ENCODE measurements at places on chromosomes 4 and X.
A peak's percentile ranks its signal among the peaks of the same experiment; 100 is the strongest.

DNA sequence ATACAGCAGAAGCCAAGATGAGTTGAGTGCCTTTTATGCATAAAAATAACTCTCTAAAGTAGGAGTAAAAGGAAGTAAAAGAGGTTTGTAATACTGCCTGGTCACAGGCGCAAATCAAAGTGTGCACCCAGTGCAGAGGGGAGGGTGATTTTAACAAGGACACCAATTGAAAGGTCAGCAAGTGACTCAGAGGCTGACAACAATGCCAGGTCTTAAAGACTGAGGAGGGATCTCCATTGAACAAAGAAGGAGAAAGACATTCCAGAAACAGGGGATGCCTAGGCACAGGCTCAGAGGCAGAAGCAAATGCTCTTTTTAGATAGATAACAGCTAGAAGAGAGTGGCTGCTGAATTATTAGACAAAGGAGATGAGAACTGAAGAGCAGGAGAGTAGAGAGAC lies 297.4 kb upstream of the VCX start:
- DNase-seq: no peak

GRCh38 chr4:67684839-67685531 lies 16.0 kb downstream of the UBA6 start:
- no peak for DNase-seq

- DNase-seq: no peak
Measured at GRCh38 chr4:18390655-18391353, 369.2 kb upstream of the LCORL start.

DNA sequence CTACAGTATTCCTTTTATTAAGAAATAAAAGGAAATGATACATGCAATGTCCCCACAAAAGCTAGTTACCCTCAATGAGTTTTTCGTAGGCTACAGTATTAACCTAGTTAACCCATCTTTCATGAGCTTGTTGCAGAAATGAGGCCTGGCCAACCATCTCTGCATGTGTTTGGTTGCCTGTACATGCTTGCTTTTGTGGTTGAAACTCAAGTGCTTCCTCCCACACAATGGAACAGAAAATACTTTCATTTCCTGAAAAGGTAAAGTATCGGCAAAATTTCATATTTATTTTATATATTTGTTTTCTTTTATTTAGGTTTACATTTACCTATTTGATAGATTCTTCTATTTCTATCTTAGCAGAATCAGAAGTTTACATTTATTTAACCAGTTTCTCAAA lies 214.6 kb upstream of the FAM241A start:
- no peak for DNase-seq

DNA sequence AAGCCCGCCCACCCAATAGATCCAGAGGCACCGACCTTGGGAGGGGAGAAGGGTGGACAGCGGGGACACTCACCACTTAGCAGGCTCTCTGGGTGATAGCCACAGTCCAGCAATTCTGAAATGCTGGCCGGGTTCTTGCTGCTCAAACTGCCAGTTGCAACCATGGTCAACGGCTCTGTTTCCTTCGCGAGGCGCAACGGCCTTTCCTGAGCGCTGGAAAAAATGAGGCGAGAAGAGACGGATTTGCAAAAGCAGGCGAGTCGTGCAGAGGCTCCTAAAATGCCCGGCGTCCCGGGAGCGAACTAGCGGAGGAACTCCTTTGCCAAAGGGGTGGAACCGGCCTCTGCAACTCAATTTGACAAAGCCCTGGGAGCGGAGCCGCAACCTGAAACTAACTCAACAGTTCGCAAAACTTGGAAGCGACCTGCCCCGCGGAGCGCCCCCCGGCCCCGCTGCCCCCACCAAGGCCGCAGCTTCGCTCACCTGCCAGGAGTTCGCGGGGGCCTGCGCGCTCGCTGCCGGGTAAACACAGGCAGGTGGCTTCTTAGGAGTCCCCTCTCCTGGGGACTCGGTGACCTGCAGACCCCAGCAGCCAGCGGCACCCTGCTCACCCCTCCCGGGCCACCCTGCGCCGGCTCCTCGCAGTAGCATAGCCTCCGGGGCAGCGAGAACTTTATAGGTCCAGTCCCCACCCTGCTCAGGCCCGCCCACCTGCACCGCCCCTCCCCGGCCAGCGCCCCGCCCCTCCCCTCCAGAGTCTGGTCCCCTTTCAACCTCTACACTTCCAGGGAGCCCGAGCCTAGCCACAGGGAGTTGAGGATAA lies at the start of gene DDIT4L:
TSS of gene DDIT4L (minus strand) at position 649 of the 823 bp plus-strand sequence. CDS start at position 164, 485 bp downstream.
- DNase-seq: no peak

- no peak for DNase-seq
Measured at GRCh38 chrX:7269991-7270390, 122.0 kb upstream of the PUDP start.

DNA sequence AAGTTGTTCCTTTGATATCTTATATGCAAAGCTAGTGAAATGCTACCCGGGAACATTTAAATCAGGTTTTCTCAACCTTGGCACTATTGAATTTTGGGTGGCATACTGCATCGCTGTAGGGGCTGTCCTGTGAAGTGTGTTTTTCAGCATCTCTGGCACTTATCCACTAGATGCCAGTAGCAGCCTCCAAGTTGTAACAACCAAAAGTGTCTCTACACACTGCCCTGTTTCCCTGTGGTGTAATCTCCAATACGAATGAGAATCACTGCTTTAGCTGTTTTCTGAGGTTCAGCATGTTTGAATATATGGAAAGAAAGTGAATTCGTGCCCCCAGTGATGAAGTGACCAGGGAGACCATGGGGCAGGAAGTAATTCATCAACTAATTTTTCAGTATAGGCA lies 551.6 kb upstream of the PRKX start:
- no peak for DNase-seq

DNA sequence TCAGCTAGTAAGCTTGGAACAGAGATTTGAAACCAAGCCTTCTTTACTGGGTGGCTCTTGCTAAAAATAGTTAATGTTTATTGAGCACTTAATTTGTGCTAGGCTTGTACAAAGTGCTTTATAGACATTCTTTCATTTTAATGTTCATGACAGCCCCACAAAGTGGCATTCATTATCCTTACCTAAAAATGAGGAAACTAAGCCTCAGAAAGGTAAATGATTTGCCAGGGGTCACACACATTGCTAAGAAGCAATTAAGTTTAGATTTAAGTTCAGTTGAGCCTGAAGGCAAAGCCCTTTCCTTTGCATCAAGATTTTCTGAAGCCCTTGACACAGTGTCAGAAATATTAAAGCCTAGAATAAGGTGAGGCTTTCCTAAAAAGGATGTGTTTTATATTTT lies 327.5 kb upstream of the FGF13 start:
- DNase-seq: no peak

GRCh38 chrX:21632027-21632426 lies 26.1 kb downstream of the KLHL34 start:
- no peak for DNase-seq

- DNase-seq: no peak
Measured at GRCh38 chr4:55854129-55854528, 681 bp downstream of the EXOC1 start.

GRCh38 chr4:173398779-173399415 lies at the start of gene SCRG1:
Gene SCRG1, minus strand, starts transcription at chr4:173399116. Its CDS starts 7,702 bp downstream, at chr4:173391414.
- no peak for DNase-seq

DNA sequence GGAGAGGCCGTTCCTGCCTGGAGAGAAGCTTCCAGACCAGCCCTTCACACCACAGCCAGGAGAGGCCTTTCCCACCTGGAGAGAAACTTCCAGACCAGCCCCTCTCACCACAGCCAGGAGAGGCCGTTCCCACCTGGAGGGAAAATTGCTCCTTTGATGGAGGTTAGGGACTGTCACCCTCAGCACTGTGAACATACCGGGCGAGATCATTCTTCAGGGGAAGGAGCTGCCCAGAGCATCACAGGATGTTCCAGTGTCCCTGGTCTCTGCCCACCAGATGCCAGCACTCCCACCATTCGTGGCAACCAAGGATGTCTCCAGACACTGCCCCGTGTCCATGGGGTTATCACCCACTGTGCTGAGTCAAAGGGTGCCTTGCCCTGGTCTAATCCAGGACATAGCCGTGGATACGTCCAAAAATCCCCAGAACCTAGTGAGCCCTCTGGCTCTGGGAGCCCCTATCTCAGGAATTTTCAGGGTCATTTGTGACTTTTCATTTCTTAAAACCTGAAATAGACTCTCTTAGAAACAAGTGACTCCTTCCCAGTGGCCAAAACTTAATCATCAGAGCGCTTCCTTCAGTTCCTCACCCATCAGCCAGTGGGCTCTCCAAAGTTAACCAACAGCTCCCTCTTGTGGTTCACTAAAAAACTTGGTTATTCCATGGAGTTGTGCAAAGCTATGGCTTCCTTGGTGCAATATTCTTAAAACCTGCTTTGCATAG lies 80.2 kb downstream of the CRMP1 start:
- DNase-seq: peak; percentile 13

DNA sequence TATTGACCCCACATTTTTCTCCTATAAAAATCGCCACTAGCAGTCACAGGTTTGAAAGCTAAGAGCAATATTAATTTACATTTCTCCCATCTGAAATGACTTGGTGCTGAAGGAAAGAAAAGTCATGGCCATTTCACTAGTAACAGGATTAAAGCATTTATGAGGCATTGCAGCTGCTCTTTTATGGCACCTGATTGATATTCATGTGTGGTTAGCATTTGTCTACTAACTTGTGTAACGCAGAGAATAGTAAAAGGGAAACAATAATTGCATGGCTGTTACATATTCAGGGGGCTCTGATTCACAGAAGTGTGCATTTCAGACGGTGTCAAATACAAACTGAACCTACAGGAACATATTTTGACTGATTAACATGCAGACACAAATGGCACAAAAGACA lies 5.2 kb downstream of the PCDH19 start:
- DNase-seq: no peak

DNA sequence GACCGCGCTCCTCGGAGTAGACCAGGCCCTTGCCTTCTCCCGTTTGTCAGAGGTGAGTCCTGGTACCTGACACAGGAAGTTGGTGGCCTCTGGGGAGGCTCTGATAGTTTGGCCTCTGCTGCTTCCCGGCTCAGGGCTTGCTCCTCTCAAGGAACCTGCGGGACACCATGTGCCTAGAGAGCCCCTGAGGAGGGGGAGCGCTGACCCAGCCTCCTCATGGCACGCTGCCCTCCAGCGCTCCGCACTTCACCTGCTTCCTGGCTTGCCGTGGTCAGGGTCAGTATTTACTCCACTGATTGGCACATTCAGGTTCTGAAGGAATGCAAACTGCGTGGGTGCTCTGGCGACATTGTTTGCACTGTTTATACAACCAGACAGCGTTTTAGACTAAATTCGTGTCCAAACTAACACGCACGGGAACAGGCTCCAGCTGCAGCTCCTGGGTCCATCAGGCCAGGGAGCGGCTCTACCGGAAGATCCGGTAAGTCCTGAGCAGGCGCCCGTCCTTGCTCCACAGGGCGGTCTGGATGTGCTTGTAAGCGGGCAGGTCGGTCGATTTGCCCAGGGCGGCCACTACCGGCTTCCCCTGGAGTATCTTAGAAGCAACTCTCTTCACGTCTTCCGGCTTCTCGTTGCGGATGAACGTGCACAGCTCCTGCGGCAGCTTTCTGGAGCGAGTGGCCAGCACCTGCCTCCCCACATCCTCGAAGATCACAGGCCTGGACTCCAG lies 121.6 kb upstream of the GRID2 start:
- no peak for DNase-seq

- DNase-seq: no peak
Measured at GRCh38 chrX:134377537-134377936, 82.4 kb upstream of the HPRT1 start.

- no peak for DNase-seq
Measured at GRCh38 chr4:145341381-145341780, 140.3 kb upstream of the SMAD1 start.

- DNase-seq: no peak
Measured at GRCh38 chrX:8988446-8988845, 45.5 kb downstream of the FAM9B start.

GRCh38 chr4:145097331-145097820 lies 620 bp downstream of the ANAPC10 start:
- no peak for DNase-seq

GRCh38 chr4:73069338-73070073 lies at the start of gene COX18:
Gene COX18, minus strand, starts transcription at chr4:73069716. Its CDS starts 67 bp downstream, at chr4:73069649.
- DNase-seq: peak; percentile 95

GRCh38 chrX:45479196-45479834 lies 278.6 kb upstream of the DIPK2B start:
- no peak for DNase-seq

GRCh38 chr4:189941005-189941450 lies 356 bp downstream of the FRG1 start:
- DNase-seq: no peak

- no peak for DNase-seq
Measured at GRCh38 chrX:130497531-130497930, 95.7 kb downstream of the RBMX2 start.

- no peak for DNase-seq
Measured at GRCh38 chr4:104693601-104694201, 199.0 kb upstream of the CXXC4 start.

GRCh38 chr4:53234111-53234510 lies 131.8 kb downstream of the SCFD2 start:
- no peak for DNase-seq

GRCh38 chr4:136369073-136369472 lies 1163.2 kb downstream of the PCDH18 start:
- no peak for DNase-seq

DNA sequence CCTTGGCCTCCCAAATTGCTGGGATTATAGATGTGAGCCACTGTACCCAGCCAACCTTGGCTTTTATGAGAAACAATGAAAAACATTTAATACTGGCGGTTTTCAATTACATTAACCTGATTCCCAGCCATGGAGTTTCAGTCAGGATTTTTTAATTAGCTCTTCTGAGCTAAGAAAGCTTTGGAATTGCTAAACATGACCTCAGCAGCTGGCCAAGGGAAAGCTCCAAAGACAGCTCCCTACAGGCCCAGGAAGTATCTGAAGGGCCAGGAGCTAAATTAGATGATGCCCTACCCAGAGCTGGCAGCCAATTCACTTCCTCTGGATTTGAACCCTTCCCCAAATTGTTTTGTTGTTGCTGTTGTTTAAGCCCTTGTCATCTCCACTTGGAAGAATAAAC lies 26.5 kb upstream of the FUNDC1 start:
- DNase-seq: no peak

DNA sequence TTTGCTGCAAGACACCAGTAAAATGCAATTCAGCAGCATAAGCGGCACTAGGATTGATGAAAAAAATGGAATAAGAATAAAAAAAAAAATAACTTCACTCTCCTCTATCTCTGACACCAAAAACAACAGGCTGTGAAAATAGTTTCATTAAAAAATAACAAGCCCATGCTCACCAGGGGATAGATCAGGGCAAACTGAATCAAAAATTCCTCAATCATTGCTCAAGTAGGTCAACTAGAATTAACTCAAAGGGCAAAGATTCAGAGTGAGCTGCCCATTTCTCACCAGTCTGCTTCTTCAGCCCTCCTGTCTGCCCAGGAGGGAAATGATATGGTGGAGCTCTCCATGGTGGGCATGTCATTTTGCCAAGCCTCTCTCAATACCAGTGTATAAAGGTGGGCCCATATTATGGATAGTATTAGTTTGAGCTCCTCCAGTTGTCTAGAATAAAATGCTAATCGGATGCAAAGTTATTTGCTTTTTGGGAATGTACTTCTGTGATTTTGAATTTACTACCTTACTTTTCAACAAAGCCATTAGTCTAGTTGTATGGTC lies 153.9 kb downstream of the UNC5C start:
- DNase-seq: no peak

All from activated CD4-positive, alpha-beta T cell treated with anti-CD3 and anti-CD28 coated beads, Interleukin-2, amount 50 U/mL, for 24 hours (primary cell).